ENCODE measurements at places on chromosomes 7 and 10.

DNA sequence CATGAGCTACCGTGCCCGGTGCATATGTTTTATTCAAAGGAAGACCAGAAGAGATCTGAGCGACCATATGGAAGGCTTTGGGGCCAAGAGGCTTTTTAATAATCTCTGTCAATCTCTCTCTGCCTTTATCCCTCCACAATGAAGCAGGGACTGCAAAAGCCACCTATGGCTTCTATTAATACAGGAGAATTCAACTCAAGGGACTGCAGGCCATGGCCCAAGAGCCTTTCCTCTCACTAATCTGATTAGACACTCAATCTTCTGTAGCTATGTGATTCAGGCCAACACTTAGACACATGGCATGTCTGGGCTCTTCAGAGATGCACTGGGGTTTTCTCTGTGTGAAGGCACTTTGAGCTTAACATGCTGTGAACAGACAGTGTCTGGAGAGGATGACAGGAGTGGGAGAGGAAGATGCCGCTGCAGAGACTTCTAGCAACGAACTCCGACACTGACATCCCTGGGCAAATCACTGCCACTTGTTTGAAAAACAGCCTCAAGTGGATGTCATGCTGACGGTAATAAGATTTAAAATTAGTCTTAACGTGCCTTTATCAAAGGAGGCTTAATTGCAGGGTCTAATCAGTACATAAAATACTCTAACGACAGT, 114.4 kb upstream of the AOAH start:
- DNase-seq: no peak

DNA sequence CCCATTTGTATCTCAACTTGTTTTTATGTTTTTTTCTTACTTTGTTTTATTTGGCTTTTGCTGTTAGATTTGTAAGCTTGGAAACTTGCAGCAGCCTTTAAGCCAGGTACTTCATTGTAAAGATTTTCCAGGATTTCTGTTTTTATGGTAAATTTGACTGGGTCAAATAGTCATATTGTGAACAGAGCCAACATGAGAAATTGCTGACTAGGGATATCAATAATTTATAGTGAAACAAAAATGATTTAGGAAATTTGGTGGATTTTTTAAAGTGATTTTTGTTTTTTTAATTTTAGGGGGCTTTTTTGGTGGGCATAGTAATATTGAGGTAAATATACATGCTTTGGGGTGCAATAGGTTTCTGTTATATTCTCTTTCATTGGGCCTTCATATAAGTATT, 22.2 kb downstream of the SP4 start:
- DNase-seq: no peak

DNA sequence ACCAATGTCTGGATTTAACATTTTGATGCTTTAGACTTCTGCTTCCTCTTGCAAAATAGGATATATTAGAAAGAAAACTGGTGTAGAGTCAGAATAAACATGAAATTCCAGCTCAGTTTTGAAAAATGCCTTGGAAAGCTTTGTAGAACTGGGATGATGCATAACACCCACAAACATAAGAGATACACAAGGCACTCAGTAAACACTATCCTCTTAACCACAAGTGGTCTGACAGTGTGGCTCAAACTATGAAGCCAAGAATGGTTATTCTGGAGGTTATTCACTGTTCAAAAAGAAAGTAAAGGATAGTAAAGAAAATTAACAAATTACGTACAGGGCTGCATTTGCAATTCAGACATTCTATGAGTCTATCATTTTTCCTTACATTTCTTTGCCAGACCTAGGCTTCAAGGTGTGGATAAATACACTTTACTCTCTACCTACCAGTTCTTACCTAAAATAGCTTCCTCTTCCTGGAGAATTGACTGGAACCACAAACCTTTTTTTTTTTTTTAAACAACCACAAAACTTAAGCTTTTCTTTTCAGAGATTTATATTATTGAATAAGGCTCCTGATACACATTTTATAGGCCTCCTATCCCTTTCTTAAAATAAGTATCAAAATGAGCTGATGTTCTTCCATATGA, 9.0 kb upstream of the RSBN1L start:
- DNase-seq: no peak

GRCh38 chr7:87325576-87326370, 19.7 kb upstream of the CROT start:
- no peak for DNase-seq

- DNase-seq: no peak
These were observed 15.6 kb upstream of the SLC26A3 start for GRCh38 chr7:107818622-107819021.

DNA sequence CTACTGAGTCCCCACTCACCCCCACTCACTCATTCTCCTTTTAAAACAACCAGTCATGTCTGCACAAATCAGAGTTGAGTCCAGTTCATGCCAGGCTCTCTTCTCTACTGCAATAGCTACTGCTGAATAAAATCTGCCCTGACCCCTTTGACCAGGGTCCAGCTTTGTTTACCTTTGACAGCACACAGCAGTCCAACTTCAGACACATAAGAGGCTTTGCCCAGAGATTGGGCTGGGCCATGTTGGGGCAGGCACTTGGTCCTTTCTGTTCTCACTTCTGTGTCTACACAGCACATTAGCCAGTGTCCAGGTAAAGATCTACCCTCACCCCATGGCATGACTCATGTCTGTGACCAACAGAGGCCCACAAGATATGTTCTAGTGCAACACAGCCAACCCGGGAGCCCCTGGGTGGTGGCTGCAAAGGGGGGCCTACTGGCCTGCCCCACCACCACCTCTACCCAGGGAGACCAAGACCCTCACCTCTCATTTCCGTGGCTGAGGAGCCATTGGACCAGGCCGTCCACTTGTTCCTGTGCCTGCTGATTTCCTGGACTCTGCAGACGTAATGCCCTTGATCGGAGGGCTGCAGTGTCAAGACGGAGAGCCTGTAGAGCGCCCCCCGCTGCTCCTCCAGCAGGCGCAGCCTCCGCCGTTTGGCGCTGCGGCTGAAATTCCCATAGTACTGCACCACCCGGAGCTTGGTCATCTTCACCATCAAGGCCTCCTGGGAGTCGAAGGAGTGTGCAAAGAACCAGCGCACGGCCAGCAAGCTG, 8.0 kb downstream of the VSTM4 start:
- no peak for DNase-seq

GRCh38 chr10:49167425-49168170, 20.6 kb downstream of the TMEM273 start:
- DNase-seq: no peak

DNA sequence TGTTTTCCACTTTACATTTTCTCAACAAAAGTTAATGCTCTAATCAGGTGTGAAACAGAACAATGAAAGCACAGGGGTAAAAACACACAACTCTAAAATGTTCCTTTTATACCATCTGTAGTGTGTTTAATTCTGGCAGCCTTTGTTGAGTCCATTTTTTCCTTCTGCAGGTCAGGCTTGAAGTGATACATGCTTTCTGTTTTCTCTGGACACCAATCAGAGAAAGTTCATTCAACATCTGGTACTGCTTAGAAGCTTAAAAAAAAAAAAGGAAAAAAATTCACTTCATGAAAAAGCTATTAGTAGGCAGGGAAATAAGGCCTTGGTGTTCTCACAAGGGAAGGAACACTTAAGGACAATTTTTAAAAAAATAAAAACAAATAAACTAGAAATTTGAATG, 231.3 kb upstream of the RHOBTB1 start:
- no peak for DNase-seq

DNA sequence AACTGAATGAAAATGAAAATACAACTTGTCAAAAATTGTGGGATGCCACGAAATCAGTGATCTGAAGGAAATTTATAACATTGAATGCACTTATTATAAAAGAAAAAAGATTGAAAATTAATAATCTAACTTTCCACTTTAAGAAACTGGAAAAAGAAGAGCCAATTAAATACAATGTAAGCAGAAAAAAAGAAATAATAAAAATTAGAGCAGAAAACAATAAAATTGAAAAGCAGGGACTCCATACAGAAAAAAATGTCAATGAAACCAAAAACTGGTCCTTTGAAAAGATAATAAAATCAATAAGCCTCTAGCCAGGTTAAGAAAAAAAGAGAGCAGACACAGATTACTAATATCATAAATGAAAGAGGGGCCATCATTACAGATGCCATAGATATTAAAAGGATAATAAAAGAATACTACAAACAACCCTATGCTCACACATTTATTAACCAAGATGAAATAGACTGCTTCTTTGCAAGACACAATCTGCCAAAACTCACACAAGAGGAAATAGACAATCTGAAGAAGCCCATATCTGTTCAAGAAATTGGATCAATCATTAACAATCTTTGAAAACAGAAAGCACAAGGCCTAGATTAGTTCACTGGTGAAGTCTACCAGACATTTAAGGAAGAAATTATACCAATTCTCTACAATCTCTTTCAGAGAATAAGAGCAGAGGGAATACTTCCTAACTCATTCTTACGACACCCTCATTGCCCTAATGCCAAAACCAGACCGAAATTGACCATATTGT, 233.8 kb upstream of the NEBL start:
- DNase-seq: no peak

GRCh38 chr7:21361413-21362125, 66.3 kb upstream of the SP4 start:
- no peak for DNase-seq

GRCh38 chr7:100366411-100367250, 6.7 kb upstream of the PILRA start:
- no peak for DNase-seq

- no peak for DNase-seq
These were observed 10.6 kb upstream of the ENTPD7 start for GRCh38 chr10:99648717-99649116.

DNA sequence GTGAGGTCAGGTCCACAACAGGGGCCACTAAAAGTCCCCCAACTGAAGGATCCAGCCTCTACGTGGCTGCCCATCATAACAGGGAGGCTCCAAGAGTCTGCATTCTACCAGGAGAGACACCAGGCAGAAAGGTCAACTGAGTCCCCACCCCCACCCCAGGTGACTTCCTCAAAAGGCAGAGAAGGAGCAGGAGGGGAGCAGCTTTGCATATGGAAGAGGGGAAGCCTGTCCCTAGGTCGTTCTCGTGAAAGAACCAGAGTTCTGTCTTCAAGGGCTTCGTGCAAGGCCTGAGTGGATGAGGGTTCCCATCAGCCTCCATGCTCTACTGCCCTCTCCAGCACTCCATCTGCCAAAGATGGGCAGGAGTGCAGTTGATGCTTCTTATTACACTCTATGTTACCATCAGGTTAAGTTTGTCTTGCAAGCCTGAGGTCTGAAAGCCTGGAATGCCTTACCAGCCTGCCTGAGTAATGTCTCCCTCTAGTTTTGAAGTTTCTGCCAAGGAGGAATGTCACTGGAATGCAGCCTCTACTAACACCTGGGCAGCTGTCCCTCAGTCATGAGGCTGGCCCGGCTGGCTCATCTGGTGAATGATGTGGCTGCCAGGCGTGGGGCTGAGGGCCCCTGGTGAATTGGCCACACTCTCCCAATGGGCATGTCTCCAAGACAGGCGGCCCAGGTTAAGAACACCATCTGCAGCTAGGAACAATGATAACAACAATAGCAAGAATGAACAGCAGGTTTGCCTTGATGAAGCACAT, 54.3 kb upstream of the SMNDC1 start:
- DNase-seq: no peak

GRCh38 chr10:604716-605631, 84.5 kb downstream of the DIP2C start:
- DNase-seq: no peak

DNA sequence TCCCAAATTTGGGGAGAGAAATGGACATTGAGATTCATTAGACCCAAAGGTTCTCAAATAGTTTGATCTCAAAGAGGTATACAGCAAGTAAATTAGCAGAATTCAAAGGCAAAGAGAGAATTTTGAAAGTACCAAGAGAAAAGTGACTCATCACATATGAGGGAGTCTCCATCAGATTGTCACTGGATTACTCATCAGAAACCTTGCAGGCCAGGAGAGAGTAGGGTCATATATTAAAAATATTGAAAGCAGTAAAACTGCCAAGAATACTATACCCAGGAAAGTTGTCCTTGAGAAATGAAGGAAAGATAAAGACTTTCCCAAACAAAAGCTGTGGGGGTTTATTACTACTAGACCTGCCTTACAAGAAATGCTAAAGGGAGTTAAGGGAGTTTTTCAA, 140.6 kb downstream of the TMEM168 start:
- no peak for DNase-seq

DNA sequence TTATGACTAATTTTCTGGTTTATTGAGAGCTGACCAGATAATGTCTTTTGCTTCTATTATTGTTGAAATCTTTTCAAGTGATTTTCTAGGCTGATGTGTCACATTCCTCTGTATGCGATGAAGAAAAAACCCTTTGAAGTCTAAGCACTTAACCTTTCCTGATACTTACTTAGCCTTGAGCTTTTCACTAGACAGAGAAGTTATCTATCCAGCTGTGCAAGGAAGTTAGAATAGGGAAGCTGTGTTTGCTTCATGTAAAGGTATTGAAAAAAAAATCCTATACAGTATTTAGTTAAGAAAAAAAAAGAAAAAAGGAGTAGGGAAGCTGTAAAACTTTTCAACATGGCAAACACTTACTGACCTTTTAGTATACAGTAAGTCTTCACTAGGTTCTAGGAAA, 117.6 kb upstream of the DNAJB12 start:
- no peak for DNase-seq

GRCh38 chr7:151628846-151629604, 109.3 kb upstream of the RHEB start:
- DNase-seq: no peak

- DNase-seq: no peak
These were observed 295.4 kb downstream of the LRMDA start for GRCh38 chr10:75726522-75727483.

DNA sequence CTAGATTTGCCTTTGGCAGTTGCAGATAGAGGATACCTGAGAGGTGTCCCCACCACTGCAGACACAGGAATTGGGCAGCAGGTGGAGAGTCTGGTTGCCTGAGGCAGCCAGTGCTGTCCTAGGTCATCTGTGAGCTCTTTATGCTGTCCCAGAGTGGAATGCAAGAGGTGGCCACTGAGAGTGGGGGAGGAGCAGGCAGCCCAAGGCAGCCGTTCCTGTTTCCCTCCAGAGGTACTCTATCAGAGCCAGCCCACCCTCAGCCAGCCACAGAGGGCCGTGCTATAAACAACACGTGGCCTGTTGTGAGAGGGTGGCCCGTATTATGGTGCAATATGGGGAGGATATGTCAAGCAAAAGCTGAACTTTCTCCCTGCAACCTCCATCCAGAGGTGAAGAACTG, 8.5 kb downstream of the LRRC18 start:
- no peak for DNase-seq

DNA sequence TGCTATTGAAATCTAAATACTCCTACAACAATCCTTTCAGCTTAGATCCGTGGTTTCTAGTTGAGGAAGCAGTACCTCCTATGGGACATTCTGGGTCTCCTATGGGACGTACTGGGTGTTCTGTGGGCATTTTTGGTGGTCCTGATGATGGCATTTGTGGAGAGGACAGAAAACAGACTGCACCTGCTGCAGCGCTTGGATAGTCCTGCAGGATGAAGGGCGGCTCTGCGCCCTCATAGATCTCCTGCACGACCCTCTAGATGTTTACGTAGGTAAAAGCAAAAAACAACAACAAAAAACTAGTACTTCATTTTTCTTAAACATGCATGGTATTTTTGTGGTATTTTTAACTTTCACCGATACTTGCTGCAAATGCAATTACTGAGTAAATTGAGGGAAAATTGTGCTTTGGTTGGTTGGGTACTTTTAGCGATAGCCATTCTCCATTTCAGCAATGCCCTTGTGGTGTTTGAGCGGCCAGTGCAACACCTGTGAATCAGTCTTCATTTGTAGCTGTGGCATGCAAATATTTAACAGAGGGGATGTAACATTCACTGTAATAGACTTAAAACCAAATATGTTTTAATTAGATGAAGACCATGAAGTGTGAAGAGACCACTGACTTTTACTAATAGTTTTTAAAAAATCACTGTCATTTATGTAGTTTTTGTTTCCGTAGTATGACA, 461.2 kb downstream of the SDK1 start:
- DNase-seq: no peak
